ENCODE measurements at places on chromosomes 2 and 18.

DNA sequence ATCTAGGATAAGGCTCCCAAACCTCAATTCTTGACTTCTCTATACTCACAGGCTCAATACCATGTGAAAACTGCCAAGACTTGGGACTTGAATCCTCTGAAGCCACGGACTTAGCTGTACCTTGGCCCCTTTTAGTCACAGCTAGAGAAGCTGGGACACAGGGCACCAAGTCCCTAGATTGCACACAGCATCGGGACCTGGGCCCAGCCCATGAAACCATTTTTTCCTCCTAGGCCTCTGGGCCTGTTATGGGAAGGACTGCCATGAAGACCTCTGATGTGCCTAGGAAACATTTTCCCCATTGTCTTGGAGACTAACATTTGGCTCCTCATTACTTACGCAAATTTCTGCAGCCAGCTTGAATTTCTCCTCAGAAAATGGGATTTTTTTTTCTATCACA, 1011.8 kb upstream of the DDX18 start:
- DNase-seq = no peak

DNA sequence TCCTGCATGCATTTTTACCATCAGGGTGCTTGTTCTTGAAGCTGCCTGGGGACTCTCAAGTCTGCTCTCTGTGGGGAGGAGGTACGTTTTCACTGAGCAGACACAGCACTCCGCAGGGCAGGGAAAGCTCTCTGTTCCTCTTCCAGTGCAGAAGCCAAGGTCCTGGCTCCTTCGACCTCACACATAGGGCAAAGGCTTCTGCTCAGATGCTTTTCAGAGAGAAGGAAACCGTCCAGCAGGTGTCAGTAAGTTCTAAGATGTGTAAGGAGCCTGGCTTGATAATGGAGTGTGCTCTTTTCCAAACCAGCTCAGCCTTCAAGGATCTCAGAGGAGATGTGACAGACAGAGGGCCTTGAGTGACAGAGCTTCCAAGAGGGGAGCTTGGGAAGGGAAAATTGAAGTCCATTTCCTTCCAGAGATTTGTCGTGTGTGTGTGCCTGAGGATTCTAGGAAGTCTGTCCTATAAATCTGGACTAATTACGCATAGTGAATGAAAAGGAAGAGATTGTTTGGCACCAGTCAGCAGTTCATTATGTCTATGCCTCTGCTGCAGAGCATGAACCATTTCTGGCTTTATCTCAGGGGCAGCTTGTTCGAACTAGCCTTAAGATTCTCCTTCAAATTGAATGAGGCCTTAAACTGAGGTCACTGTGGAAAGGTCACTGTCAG, 67.3 kb upstream of the UPP2 start:
- DNase-seq = no peak

DNA sequence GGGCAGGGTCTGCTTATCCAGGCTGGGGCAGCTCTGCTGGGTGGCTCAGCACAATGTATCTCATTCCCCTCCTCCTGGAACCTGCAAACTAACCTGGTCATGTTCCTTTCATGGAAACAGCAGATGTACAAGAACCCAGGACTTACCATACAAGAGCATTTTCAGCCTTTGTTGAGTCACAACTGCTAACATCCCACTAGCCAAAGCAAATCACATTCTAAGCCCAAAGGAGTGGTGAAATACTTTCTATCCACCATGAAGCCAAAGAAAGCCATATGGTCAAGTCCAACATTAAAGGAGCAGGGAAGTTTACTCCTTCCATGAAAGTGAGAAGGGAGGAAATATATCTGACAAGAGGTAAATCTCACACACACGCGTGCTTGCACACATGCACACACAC, 163.0 kb downstream of the IRS1 start:
- no peak for DNase-seq

- no peak for DNase-seq
These were observed 76.3 kb upstream of the ZCCHC2 start for GRCh38 chr18:62446511-62446910.

GRCh38 chr2:161078211-161078539, 82.1 kb upstream of the TANK start:
- no peak for DNase-seq
